ENCODE measurements at places on chromosomes 3 and 15.

GRCh38 chr15:32735989-32736700 is 18.3 kb downstream of the GREM1 start:
- DNase-seq: no peak

DNA sequence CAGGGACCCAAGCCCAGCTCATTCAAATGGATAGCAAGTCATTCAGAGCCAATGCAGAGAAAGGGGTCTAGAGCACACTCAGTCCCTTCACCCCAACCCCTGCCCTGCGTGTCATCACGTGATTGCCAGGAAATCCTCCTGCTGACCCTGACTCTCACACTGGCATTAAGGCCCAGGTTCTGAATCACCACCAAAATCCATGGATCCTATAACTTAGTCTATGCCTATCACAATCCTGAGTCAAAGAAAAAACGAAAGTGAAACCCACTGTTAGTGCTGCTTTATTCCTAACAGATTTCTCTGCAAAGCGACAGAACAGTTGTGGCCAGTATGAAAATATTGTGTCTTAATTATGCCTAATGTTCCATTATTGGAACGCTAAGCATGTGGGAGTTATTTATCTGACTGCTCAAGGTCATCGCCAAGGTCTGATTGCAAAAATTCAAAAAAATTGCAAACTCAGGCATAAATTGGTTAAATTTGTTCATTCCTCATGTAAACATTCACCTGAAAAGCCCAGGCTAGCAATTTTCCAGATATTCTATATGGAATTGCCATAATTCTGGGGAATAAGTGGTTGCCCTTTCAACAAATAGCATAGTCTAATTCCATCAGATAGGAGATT is 108.7 kb upstream of the EIF1B start:
- no peak for DNase-seq

- no peak for DNase-seq
These were observed 985.9 kb downstream of the DIPK2A start for GRCh38 chr3:144957398-144958101.

DNA sequence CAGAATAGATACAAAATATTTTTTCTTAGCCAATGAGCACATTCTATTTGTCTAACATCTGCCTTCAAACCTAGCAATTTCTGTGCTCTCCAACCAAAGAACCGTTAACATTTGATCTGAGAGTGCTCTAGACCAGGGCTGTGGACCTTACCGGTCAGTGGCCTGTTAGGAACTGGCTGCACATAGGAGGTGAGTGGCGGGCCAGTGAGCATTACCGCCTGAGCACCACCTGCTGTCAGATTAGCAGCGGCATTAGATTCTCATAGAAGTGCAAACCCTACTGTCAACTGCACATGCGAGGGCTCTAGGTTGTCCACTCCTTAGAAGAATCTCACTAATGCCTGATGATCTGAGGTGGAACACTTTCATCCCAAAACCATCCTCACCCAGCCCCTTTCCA is 131.7 kb downstream of the CADM2 start:
- DNase-seq: no peak

- DNase-seq: no peak
These were observed 154.7 kb upstream of the GOLIM4 start for GRCh38 chr3:168250415-168250861.

GRCh38 chr3:67447393-67447792 is 207.0 kb downstream of the SUCLG2 start:
- DNase-seq: no peak
